ENCODE measurements at places on chromosomes 5 and 9. TPM values are rescaled to one million over a fixed set of nuclear protein-coding genes. Genes with fewer than 3 reads are reported as not detected.

The PCSK5 gene
- total RNA-seq, result 15.5 TPM

The OR1Q1 gene
- not detected for total RNA-seq

The F2R gene
- total RNA-seq, result 22.8 TPM

The NREP gene
- total RNA-seq, result 536 TPM

The OTULINL gene
- 18.8 TPM for total RNA-seq

The BARHL1 gene
- total RNA-seq, result not detected

The GABRA1 gene
- total RNA-seq, result 29.8 TPM

The TEX48 gene
- not detected for total RNA-seq

Measured in frontal cortex (tissue), 4 donors.